ENCODE measurements at places on chromosomes 4 and X. TPM values are rescaled to one million over a fixed set of nuclear protein-coding genes. Genes with fewer than 3 reads are reported as not detected.

DNA sequence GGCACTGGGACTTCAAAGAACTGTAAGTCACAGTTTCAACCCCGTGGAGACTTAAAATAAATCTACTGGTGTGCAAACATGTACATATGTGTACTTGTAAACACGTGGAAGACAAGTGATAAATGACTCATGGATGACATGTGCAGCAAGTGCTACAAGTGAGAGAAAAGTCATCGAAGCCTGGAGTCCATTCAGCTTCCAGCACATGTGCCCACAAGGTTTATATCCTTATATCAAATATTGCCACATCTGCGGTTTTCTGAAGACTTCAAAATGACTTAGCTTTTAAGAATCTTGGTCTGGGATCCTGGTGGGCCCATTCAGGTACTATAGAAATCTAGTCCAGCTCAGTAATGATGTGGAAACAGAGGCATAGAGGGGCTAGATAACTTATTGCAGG, 33.0 kb upstream of the TTC29 start:
- no peak for DNase-seq

DNA sequence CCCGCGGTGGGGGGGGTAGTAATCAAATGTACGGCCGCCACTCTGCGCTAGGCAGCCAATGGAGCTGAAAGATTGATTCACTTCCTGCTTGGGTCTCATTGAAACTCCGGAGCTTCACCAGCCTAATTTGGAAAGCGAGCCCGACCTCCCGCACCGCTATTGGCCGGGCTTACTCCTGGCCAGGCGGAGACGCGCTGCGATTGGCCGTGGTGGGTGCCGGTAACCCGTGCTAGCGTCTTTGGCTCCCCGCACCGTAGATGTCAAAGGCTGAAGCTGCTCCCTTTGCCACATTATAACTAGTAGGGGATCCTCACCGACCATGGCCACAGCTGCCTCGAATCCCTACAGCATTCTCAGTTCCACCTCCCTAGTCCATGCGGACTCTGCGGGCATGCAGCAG, at the start of gene POU3F4:
Gene POU3F4 (plus strand): TSS at position 285 of the 400 bp plus-strand sequence. CDS start 35 bp downstream, at position 320.
- no peak for DNase-seq

Gene ZNF280C
- total RNA-seq, result 3.5 TPM

Gene GSX2
- not detected for total RNA-seq

Gene MAGEB1
- total RNA-seq, result not detected

Data from uterus (tissue), 4 donors.